ENCODE measurements at places on chromosomes 5 and 9.

DNA sequence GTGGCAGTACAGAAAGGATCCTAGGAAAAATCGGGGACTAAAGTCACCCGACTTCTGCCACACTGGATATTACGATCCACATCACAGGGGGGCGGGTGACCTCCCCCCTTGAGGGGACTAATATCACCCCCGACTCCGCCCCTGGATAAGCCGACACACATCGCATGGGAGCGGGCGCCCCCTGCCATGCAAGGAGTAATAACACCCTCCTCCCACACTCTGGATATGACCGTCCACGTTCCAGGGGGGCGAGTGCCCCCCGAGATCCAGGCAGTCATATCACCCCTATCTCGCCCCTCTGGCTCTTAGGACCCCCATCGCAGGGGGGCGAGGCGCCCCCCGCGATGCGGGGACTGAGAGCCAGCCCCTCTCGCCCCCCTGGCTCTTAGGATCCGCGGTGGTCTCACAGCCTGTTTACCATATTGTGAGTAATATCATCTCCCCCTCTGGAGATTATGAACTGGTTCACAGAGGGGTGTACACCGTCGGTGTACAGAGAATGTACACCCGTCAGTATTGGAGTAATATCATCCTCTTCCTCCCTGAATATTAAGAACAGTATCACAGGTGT is 423.0 kb downstream of the DIRAS2 start:
- peak; percentile 30 for DNase-seq

- no peak for DNase-seq
These were observed 9.6 kb downstream of the ACSL6 start for GRCh38 chr5:132001647-132002561.

GRCh38 chr9:89312222-89312571 is 1.2 kb downstream of the CKS2 start:
- peak; percentile 20 for DNase-seq

GRCh38 chr5:159412284-159413046 is 82.2 kb upstream of the IL12B start:
- DNase-seq = peak; percentile 70

- DNase-seq = no peak
These were observed 63.4 kb downstream of the MTREX start for GRCh38 chr5:55371145-55371544.

DNA sequence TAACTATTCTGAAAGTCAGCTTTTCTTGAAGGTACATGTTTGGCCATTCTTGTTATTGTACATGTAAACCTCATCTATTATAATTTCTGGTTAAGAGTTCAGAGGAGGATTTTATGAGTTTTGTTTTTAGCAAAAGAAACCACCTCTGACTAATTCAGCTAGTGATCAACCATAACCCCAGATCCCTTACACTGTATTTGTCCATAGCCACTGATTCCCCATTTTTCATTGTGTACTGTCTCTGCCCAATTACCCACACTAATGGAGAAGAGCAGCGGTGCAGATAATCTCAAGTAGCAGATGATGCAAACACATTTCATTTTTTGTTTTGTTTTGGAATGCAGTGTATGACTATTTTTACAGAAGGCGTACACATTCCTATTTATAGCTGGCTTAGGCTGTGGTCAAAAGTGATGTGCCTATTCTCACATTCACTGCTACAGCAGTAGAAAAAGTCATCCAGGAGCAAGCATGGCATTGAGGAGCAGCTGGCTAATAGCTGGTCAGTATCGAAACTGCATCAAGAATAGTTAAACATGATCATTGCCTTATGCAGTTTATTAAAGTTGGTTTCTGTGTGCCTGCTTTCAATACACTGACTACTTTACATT is 988.3 kb downstream of the DTWD2 start:
- DNase-seq = no peak

GRCh38 chr5:136202469-136203205 is 9.7 kb upstream of the SMIM32 start:
- DNase-seq = no peak

- no peak for DNase-seq
These were observed 34.4 kb downstream of the NSUN2 start for GRCh38 chr5:6598351-6598900.

- no peak for DNase-seq
These were observed 44.1 kb downstream of the COL23A1 start for GRCh38 chr5:178545941-178546674.

Measured in Kasumi-1 (cell line).